Fibroblast of skin of left biceps (primary cell): ENCODE measurements at places on chromosomes 5 and 9.

DNA sequence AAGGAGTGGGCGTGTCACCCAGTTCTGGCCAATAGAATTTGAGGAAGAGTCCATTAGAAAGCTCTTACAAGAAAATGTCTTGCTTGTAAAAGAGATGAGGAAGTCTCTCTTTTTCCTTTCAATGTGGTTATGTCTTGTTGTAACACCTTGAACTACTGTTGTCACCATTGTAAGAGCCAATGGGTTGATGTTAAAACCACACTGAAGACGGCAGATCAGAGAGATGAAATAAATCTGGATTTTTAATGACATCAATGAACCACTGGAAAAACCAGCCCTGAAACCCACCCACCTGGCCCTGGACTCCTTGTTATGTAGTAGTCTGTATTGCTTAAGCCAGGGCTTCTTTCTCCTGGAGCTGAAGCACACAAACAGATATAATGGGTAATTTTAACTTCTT lies 83.8 kb upstream of the ERCC6L2 start:
- DNase-seq: no peak

GRCh38 chr9:24553183-24553552 lies 7.5 kb upstream of the IZUMO3 start:
- DNase-seq: no peak

GRCh38 chr9:78778861-78779374 lies 482.0 kb downstream of the PSAT1 start:
- peak; percentile 17 for DNase-seq

- peak; percentile 75 for DNase-seq
These were observed 36.8 kb downstream of the C9orf50 start for GRCh38 chr9:129584136-129584535.

DNA sequence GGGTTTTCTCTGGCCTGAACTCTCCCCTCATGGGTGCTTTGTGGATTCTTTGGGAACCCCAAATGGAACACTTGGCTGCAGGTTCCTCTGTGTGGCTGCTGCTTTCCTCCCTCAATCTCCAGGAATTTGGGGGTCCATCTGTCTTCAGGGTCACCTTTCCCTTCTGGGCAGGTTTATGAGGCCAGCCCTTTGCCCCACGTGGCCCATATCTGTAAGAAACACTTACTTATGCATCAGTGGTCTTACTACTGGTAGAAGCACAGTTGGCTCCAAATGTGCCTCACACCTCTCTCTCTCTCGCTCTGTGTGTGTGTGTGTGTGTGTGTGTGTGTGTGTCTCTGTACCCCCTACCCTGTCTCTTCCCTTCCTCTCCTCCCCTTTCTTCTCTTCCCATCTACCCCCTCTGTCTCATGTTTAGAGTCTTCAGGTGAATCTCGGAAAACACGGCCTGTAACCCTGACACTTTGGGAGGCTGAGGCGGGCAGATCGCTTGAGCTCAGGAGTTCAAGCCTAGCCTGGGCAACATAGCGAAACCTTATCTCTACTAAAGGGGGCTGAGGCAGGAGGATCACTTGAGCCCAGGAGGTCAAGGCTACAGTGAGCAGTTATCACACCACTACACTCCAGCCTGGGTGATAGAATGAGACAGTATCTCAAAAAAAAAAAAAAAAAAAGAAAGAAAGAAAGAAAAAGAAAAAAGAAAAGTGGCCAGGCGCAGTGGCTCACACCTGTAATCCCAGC lies 26.8 kb downstream of the C5orf15 start:
- DNase-seq: no peak

- DNase-seq: no peak
These were observed 136.9 kb downstream of the SEMA5A start for GRCh38 chr5:9408964-9409363.

DNA sequence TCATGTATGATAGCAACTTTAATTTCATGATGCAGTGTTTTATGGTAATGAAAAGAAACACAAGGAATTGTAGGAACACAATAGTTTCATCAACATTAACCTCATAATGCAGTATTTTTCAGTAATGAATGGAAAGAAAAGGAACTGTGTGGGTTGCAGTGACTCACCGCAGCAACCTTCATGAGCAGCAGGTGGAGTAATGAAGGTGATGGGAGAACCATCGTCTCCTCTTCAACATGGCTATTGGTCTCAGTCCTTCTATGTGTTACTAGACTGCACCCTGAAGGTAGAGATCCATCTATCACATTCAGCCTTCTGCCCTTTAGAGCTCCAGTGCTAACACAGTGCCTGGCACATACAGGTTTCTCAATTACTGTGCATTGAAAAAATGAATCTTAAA lies 58.0 kb downstream of the TMEM215 start:
- no peak for DNase-seq

DNA sequence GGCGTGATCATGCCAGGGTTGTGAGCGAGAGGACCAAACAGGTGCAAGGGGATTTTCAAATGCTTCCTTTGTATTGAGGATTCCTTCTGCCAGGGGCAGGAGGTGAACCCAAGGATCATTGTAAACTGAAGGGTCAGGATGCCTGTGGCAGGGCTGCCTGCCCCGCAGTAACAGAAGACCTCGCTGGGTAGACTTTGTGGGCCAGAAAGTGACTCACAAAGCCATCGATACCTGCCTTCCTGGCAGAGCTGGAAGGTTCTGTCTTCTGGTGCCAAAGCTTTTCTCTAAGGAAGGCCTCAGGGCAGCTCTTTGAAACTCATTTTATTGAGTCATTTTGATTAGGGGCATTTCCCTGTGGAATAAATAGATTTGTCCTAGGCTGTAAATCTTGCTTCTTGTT lies 223.4 kb downstream of the ICE1 start:
- no peak for DNase-seq

DNA sequence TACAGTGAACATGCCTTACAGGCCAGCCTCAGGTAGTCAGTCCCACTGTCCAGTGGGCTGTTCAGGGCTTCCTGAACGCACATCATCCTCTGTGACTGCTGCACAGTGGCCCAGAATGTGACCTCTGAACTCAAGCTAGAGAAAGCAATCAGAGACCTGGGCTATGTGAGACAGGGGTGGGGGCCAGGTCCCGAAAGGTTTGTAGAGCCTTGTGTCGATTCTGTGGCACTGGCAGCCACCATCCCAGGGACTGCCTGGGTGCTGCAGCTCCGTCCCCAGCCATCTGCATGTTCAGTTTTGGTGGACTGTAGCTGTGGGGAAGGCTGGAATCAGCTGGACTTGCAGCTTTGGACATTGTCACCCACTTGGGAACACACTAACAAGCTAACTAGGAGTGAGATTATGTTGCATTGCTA lies 47.7 kb downstream of the MVB12B start:
- DNase-seq: no peak

GRCh38 chr9:133468777-133469421 lies 9.1 kb downstream of the CACFD1 start:
- no peak for DNase-seq

DNA sequence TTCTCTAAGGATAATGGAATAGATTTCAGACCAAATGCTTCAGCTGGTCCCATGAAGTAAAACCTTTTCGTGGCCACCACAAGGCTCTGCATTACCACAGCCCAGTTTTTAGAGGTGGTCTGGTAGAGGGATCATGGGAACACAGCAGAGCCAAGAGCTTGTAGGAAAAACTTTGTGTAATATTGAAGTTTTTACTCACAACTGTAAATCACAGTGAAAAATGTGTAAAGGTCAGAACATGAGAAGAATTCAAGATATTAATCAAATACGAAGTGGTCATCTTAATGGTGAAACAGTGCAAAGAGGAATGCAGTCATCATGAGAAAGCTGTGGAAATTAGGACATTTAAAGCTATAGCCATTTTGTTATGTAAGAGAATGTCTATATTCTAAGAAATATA lies 197.5 kb downstream of the NPR3 start:
- no peak for DNase-seq

- DNase-seq: no peak
These were observed 270.2 kb downstream of the FBXL17 start for GRCh38 chr5:108111736-108112135.

- peak; percentile 72 for DNase-seq
These were observed 62.8 kb upstream of the SUB1 start for GRCh38 chr5:32522429-32523143.

- DNase-seq: no peak
These were observed 71.2 kb upstream of the NR4A3 start for GRCh38 chr9:99750526-99750925.

GRCh38 chr9:36401897-36402480 lies 1.9 kb upstream of the RNF38 start:
- DNase-seq: no peak

DNA sequence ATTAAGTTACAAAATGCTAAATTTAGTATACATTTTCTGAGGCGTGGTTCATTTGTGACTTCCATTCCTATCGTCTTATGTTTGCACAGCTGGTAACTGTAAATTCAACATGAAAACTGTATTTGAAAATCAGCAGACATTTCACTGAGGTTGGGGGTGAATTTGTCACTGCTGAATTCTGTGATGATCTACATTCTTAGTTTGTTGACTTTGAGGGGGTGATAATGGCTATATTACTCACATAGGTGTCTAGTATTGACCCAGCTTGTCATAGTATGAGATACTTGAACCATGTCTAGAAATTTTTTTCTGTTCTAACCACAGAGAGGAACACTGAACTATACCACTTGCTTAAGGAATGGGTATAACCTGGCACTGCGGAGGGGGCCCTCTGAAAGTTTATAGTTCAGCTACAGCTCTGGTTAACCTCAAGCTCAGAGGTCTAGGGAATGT lies 313.3 kb downstream of the PIK3R1 start:
- DNase-seq: peak; percentile 38

GRCh38 chr9:36867672-36868471 lies 166.2 kb downstream of the PAX5 start:
- no peak for DNase-seq

- no peak for DNase-seq
These were observed 30.7 kb downstream of the KCNT1 start for GRCh38 chr9:135732569-135733257.

- DNase-seq: no peak
These were observed 1055.9 kb downstream of the NR2F1-AS1 start for GRCh38 chr5:92525131-92525530.

GRCh38 chr9:132410642-132411041 lies 631 bp downstream of the CFAP77 start:
- DNase-seq: no peak

DNA sequence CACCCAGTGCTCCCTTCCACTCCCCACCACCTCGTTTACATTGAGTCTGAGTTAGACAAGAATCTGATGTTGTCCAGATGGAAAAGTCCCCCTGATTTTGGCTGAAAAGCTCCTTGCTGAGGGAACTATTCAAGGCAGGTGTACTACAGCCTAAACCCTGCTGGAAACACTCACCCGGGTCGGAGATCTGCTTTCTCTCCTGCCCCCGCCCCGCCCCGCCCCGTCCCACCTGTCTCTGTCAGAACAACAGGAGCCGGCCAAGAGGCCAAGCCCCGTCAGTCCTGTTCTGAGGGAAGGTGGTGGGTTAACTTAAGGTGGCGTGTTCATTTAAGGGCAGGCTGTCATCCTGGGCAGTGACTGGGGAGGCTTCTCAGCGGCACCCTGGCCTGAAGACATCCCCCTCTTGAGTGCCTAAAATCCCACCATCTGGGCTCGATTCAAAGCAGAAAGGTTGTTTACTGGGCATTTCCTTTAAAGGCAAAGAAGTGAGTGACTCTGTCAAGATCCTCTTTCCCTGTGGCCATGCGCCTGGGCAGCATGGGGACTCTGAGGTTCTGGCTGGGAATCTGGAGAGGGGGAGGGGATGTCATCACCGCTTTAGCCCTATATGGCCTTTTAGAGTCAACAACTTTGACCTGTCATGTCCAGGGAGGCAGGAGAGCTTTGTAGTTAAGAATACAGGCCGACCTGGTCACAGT lies 71.1 kb upstream of the NEURL1B start:
- no peak for DNase-seq

DNA sequence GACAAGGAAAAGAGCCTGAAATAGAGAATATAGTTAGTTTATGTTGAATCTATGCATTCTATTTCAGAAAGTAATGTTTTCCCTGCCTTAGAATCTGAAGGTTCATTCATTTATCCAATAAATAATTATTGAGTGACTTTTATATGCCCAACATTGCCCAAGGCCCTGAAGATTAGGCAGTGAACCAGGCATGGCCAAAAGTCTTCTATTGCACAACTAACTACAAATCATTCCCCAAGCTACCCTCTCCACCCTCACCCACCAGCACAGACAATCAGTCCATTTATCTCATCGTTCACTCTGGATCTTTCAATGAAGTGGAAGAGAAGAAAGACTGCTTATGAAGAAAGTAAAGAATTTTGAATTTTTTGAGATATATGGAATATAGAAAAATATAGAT lies 268.4 kb downstream of the PLK2 start:
- no peak for DNase-seq

DNA sequence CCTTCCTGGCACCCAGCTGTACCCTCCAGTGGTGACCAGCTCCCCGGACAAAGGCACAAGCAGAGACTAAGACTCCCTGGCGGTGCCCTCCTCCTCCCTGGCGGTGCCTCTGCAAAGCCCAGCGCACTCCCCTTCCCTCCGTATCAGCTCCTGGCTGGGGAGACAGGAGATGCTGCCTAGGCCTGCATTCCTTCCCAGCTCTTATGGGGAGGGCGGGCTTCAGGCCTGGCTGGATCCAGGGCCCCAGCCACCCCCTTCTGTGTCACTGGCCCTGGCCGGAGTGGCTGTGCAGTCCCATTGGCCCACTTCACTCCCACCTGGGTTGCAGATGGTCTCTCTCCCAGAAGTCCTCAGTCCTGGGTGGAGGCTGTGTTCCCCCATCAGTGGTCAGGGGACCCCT lies 6.4 kb downstream of the LCN12 start:
- DNase-seq: no peak

GRCh38 chr5:10538789-10539686 lies 24.8 kb upstream of the ANKRD33B start:
- no peak for DNase-seq

DNA sequence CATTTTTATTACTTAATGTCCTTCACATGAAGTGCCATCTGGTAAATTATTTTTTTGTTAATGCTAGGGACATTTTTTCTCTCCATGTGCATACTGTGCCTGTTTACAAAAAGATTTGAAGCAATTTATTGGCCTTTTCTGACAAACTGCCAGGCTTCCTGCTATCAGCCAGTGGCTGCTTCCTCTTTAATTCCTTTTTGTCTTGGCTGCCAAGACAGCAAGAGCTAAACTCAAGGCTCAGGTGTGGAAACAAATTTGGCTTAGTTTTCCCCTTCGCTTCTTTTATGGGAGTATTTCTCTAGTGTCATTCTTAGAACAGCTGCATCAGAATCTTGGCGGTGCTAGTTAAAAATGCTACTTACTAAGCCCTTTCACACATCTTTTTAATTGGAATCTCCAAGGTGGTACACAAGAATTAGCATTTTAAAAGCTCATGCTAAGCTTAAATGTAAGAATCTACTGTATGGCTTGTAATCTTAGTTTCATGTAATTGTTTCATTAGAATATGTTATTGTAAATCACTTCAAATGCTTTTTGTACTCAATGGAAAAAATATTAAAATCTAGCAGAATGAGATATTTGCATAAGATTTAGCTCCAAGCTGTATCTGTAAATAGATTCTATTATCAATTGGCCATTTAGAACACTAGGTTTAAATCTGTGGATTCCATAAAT lies 134.2 kb upstream of the RASGRF2 start:
- no peak for DNase-seq
